ENCODE measurements at places on chromosomes 6 and 20.

DNA sequence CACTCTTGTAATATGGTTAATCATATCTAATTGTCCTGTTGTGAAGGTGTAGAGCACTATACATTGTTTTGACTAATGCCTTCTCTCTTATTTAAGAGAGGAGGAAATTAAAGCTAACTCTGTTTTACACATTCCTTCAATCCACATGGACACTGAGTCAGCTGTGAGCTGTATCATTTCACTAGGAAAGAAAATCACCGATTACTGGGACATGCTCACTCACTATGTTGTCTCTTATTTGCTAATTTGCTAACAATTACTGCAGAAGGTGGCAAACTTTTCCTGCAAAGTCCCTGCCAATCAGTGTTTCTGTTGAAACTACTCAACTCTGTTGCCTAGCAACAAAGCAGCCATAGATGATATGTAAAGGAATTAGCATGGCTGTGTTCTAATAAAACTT is 98.2 kb downstream of the BCAS1 start:
- no peak for ATAC-seq

GRCh38 chr20:7828437-7828836 is 111.8 kb downstream of the HAO1 start:
- ATAC-seq: no peak

DNA sequence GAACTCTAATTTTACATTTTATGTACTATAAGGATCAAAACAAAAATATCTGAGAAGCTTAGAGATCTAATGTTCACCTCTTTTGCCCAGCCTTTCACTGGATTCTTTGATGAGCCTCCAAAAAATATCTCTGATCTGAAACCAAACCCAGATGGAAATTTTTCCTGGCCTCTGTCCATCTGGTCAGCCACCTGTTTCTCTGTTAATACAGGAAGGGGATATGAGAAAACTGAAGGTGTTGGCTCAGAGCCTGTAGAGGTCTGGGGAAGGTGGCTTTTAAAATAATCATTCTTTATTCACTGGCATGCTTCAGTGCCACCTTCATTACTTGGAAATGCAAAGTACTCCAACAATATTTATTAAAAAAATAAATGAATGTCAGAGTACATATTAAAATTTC is 8.5 kb upstream of the MCM3 start:
- ATAC-seq: no peak

DNA sequence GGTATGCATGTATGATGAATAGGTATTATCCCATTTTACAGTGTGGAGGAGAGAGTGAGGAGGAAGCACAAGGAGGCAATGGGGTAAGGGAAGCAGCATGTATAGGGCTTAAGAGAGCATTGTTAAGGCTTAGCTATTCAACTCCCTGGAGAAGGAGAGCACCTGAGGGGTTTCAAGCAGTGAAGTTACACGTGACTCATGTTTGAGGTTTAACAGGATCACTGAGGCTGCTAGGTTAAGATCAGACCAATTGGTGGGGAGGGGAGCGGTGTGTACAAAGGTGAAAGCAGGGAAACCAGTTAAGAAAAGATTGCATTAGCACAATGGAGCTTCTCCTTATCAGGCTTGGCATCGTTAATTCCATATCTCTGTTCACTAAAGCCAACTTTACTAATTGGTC is 64.4 kb upstream of the NHSL1 start:
- ATAC-seq: no peak

DNA sequence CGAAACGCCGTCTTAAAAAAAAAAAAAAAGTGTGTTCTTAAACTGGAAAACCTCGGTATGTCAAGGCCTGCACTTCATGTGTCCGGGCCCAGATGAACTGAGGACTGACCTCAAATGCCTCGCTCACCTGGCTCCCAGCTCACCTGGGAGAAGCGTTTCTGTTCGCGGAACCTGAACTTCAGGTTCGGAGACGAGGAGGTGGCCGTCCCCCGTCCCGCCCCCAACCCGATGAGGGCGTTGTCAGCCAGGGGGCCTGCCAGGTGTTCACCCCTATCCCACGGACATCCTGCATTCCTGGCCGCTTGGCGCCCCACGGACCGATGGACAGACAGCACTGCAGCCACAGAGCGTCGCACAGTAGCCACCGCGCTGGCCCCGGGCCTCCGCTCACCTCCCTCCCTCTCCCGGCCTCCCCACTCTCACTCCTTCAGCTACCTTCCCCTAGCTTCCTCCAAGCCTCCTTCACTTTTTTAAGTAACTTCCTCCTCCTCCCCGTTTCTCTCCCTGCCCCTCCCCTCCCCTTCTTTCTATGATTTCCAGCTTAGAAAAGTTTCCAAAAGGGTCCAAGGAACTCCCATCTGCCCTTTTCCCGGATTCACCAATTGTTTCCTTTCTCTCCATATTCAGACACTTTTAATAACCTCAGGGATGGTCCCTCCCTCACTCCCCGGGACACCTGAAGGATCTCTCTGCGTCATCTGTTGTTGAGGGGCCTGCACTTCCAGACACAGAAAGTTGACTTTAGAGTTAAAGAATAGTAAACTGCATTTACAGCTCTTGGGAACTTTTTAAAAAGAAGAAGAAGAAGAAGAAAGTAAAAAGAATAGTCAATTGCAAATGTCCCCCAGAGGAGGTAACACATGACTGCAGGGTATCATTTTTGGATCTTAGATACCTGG is 22.7 kb upstream of the MCM3 start:
- no peak for ATAC-seq

DNA sequence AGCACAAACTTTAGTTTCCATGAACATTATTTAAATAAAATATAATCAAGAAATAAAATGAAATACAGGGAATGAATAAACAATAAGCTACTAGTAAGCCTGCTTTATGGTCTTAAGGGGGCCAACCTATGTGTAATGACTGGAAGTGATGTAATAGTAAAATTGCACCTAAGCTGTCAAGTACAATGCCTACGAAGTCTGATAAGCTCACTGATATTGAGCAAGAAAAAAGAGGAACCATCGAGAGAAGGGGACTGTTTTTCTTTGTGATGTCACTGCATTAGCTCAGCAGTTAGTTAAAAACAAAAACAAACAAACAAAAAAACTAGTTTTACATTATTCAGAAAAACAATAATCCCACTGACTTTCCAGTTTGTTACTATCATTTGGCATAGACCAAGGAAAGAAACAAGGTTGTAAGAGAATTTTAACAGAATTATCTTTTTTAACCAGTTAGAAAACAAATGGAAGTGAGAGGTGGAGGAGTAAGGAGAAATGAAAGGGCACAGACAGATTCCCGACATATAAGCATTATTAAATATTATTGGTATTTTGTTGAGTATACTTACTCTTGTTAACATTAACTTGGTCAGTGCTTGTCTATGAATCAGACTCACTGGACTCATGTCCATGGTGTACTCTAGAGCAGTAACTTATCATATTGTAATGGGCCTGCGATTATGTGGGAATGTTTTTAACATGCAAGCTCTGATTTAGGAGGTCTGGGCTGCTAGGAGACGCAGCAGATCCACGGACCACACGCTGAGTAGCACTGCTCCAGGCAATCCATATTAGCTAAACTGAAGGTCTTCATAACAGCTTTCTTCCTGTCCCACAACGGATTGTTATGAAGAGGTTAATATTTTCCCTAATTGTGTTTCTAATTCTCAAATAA is 99.6 kb upstream of the HMGCLL1 start:
- ATAC-seq: no peak

DNA sequence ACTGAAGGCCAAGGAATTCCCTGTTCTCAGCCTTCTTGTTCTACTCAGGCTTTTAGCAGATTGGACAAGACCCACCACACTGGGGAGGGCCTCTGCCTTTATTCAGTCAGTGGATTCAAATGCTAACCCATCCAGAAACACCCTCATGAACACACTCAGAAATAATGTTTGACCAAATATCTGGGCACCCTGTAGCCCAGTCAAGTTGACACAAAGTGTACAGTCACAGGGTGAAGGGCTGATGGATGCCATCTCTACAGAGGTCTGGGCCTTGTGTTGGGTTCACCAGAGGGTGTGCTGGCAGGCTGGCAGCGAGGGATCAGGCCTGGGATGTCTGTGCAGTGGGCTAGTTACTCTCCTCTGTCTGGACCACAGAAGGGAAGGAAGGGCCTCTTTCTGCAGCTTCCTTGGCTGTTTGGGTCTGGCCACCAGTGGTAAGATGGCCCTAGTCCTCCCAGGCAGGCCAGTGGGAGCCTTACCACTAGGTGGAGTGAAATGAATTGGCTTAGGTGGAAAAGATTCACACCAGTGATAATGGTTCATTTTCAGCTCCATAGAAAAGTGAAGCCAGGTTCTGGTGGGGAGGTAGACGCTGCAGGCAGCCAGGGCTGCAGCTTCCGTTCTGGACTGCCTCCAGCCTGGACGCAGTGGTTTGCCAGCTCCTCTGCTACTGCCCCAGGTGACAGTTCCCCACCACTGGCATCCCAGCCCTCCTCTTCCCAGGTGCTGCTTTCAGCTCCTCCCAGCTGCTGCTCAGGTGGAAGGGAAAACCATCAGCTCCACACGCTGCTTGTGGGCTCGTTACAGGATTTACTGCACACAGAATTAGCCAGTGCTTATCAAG is 9.2 kb downstream of the TUBB2A start:
- no peak for ATAC-seq

GRCh38 chr6:44489910-44490604 is 102.6 kb downstream of the CDC5L start:
- ATAC-seq: no peak

DNA sequence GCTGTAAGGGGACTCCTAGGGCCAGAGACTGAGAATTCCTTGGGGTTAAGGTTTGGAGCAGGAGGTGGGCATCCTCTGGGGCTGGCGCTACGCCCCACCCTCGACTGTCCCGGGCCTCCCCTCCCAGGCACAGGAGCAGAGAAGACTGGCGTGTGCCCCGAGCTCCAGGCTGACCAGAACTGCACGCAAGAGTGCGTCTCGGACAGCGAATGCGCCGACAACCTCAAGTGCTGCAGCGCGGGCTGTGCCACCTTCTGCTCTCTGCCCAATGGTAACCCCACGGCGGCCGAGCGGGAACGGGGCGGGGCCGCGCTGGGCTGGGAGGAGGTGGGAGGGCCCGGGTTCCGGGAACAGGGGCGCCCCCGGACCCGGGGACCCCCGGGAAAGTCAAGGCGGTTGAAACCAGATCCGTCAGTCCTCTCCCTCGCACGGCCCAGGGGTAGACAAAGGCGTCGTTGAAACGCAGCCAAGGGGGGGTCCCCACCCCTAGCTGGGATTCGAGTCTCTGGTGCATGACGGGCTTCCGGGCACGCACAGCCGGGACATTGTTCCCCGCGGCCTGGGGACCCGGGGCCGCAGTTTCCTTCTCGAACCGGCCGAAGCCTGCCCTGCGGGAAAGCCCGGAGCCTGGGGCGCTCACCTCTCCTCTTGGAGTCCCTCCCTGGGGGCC is 844 bp downstream of the WFDC2 start:
- ATAC-seq: peak; percentile 71

DNA sequence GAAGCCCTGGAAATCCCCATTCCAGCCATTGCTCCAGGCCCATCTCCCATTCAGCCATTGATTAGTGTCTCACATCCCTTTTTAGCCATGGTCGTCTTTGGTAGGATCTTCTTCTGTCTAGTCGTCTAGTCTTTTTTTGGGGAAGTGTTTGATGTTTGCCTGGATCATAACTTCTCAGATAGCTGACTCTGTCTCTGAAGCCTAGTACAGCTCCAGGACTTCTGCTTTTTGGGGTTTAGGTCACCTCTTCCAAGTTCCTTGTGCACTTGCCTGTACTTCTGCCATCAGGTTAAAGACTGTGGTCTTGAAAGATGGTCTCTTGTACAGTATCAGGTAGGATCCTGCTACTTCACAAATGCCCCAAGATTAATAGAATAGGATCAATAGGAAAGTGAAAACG is 553.5 kb downstream of the PKHD1 start:
- ATAC-seq: no peak

- no peak for ATAC-seq
These were observed 141.7 kb downstream of the ADGRG6 start for GRCh38 chr6:142443532-142443931.

GRCh38 chr6:139847457-139847813 is 473.0 kb upstream of the CITED2 start:
- ATAC-seq: no peak

GRCh38 chr6:24233813-24234442 is 107.9 kb downstream of the NRSN1 start:
- no peak for ATAC-seq

GRCh38 chr6:124984668-124985338 is 22.6 kb downstream of the RNF217 start:
- ATAC-seq: no peak

- no peak for ATAC-seq
These were observed 84.2 kb downstream of the TTLL2 start for GRCh38 chr6:167409079-167409478.

GRCh38 chr6:107621229-107621937 is 131.5 kb downstream of the SOBP start:
- no peak for ATAC-seq

- no peak for ATAC-seq
These were observed 11.1 kb upstream of the SCGN start for GRCh38 chr6:25640891-25641290.

GRCh38 chr6:48136856-48137255 is 25.9 kb upstream of the PTCHD4 start:
- ATAC-seq: no peak

DNA sequence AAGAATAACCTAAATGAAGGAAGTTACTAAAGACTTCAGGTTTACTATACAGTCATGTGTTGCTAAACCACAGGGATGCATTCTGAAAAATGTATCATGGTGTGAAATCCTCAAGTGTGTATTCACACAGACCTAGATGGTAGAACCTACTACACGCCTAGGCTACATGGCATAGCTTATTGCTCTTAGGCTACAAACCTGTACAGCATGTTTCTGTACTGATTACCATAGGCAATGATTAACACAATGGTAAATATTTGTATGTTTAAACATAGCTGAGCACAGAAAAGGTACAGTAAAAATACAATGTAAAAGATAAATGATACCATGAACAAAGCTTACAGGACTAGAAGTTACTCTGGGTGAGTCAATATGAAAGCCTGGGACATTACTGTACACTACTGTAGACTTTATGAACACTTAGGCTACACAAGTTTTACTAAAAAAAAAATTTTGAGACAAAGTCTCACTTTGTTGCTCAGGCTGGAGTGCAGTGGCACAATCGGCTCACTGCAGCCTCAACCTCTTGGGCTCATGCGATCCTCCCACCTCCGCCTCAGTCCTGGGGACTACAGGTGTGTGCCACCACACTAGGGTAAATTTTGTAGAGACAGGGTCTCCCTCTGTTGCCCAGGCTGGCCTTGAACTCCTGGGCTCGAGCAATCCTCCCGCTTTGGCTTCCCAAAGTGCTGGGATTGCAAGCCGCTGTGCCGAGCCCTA is 36.0 kb downstream of the ADNP start:
- no peak for ATAC-seq

Measured in stimulated activated memory B cell treated with anti-CD40 and anti-IgM and Interleukin-4, amounts not matched to agents 10 μg/mL and 1 μg/mL and 100 μg/mL, for 72 hours (primary cell).